ENCODE measurements at places on chromosomes 5 and 9.

GRCh38 chr5:83721953-83722901 is 1.6 kb upstream of the HAPLN1 start:
- DNase-seq: peak; percentile 86

- no peak for DNase-seq
Measured at GRCh38 chr5:131521252-131521651, 113.8 kb downstream of the RAPGEF6 start.

DNA sequence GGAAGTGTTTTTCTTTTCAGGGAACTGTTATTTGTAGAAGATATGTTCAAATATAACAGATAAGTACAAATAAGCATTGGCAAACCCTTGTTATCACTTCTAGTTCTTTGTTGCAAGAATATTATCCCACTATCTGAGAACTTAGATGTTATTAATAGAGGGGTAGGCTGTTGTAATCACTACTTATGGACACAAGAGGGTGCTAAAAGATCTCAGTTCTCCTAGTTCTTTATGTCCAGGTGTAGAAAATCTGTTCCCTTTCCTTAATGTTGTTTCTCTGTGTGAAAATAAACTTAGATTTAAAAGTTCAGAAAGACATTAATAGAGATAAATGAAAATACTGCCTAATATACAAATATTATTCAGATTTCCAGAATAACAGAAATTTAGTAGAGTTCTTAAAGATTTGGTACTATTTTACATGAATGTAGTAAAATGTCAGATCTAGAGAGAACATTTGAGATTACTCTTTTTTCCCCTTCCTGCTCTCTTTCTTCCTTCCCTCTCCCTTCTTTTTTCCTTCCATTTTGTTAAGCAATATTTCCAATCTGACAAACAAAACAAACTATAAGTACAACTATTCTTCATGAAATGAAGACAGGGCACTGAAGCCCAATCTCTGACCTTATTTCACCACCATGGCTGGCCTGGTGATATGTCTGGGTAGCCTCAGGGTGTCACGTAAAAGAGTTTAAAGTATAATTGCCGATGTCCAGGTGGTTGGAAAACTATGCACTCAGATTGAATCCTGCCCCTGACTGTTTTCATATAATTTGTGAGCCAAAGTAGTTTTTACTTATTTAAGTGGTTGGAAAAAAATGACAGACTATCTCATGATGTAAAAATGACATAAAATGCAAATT is 43.6 kb upstream of the C5orf46 start:
- DNase-seq: no peak

DNA sequence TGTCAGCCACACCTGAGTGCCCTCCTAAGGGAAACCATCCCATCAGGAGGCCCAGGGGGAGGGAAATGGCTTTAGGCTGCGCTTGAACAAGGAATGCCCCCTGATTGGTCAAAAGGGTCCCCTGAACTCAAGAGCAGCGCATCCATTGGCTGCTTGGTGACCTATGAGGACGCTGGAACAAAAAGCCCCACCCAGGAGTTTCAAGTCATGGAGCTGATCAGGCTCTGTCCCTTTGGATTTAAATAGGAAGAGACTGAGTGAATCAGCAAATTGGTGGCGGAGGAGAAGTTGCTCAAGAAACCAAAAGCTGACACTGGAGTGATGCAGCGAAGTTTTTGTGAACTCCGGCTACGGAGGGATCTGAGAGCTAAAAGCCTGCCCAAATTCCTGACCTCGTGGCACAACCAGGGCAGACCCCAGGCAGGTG is 66.7 kb downstream of the SMIM23 start:
- DNase-seq: no peak

DNA sequence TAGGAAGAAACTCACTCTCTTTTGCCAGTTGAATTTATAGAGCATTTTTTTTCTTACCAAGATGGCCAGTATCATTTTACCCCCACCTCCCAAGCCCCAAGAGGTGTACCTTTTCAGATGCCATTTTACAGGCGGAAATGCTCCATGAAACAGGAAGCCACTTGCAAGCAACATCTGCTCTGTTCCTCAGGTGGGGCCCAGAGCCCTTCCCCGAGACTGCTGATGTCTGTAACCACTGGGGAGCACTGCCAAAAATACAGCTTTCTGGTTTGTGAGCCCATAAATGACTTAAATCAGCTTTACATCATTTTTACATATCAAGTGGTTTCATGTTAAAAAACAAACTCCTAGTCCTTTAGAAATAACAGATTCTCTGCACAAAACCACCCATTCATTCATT is 42.9 kb upstream of the GARNL3 start:
- DNase-seq: no peak

GRCh38 chr9:16816011-16816410 is 54.5 kb downstream of the BNC2 start:
- no peak for DNase-seq

- no peak for DNase-seq
Measured at GRCh38 chr5:153970496-153970895, 68.2 kb downstream of the FAM114A2 start.

DNA sequence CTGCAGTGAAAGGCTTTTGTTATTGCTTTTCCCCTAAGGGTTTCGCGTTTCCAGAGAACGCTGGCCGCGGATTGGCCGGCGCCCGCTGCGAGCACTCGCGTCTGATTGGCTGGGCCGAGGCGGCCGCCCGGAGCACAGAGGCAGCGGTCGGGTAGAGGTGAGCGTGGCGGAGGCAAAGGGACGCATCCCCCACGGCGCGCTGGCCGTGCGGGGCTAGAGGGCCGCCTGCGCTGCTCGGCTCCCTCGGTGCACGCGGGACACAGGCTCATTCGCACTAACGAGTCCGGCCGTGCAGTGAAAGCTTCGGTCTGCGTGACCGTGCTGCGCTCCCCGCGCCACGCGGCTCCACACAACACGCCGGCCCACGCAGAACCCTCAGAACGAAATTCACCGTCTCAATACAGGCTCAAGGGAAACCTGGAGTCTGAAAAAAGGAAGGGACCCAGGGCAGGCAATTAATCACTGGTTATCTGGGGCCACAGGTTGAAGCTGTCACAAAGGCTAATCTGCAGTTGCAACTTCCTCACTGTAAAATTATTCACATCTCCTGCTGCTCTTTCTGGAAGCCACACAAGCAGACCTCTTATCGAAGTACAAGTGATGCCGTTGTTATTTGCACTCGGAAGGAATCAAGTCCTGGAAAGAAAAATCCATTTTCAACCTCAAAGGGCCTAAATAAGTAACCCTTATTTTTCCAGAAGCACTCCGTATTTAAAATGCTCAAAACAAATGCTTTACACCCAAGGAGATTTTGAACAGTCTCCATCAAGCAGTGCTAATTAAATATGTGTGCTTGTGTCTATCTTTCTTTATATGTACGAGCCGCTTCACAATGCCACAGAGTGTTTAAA is 94.6 kb downstream of the ZNF608 start:
- peak; percentile 90 for DNase-seq

- no peak for DNase-seq
Measured at GRCh38 chr9:115229496-115229895, 111.5 kb upstream of the TNC start.

DNA sequence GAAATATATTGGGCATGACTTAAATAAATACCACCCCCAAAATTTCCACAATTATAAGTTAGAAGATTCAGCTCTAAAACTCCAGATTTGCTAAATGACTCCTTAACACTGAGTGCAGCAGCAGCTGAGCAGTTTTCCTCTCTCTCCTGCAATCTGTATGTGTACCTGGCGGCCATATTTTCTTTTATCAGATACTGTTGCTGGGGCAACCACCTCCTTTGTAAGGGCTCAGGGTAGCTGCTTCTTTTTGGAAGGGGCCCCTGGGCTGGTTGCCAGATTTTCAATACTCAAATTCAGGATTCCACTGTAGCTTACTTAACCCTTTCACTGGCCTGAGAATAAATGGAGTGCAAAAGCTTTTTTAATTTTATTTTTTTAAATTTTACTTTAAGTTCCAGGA is 197.0 kb downstream of the TAF11L14 start:
- no peak for DNase-seq

- DNase-seq: no peak
Measured at GRCh38 chr5:118882666-118883065, 105.7 kb downstream of the DTWD2 start.

- peak; percentile 60 for DNase-seq
Measured at GRCh38 chr5:108727236-108727650, 20.5 kb upstream of the FER start.

GRCh38 chr9:99590840-99591239 is 230.8 kb upstream of the NR4A3 start:
- DNase-seq: no peak

- DNase-seq: no peak
Measured at GRCh38 chr9:115111874-115112273, 6.1 kb downstream of the TNC start.

GRCh38 chr9:134536101-134536900 is 105.3 kb upstream of the COL5A1 start:
- DNase-seq: peak; percentile 43

DNA sequence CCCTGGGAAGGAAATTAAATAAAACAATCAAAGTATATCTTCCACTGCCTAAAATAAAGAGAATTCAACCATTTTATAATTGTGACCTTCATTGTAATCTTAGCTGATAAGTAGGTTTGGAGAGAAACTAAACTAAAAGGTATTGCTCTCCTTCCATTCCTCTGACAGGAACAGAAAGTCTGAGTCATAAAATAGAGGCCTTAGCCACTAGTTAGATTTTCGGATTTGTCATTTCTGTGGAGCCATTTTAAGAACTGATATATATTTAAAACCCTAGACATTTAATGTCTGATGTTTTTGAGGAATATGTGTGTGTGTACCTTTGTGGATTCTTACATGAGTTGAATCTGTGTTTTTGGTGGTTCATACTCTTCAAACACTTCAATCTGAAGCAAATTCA is 11.8 kb upstream of the TMC1 start:
- DNase-seq: no peak

DNA sequence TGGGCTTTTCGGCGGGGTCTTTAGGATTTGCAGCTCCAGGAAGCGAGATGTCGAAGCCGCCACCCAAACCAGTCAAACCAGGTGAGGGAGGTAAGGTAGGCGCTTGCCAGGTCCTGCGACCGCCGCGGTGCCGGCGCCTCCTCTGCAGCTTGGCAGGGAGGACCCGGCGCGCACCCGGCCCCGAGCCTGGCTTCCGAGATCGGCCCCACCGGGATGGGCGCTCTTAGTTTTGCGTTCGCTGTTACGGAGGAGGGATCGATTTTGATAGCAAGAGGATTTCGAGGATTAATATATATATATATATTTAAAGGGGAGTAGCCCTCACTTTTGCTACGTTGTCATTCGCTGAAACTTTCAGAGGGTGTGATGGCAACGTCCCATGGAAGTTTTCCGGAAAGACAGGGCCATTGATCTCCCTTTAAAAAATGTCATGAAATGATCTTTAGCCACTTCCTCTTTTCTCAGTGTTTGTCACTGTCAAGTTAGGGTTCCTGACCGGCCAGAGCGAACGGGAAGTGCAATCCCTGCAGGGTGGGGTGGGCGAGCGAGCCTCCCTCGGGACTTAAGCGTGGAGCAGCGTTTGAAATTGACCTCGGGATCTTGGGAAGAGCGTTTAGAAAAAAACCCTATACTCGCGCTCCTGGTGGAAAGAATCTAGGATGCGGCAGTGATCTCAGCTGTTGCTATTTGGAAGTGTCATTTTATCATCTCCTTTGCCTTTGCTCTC is 495 bp downstream of the OSTF1 start:
- DNase-seq: peak; percentile 70

DNA sequence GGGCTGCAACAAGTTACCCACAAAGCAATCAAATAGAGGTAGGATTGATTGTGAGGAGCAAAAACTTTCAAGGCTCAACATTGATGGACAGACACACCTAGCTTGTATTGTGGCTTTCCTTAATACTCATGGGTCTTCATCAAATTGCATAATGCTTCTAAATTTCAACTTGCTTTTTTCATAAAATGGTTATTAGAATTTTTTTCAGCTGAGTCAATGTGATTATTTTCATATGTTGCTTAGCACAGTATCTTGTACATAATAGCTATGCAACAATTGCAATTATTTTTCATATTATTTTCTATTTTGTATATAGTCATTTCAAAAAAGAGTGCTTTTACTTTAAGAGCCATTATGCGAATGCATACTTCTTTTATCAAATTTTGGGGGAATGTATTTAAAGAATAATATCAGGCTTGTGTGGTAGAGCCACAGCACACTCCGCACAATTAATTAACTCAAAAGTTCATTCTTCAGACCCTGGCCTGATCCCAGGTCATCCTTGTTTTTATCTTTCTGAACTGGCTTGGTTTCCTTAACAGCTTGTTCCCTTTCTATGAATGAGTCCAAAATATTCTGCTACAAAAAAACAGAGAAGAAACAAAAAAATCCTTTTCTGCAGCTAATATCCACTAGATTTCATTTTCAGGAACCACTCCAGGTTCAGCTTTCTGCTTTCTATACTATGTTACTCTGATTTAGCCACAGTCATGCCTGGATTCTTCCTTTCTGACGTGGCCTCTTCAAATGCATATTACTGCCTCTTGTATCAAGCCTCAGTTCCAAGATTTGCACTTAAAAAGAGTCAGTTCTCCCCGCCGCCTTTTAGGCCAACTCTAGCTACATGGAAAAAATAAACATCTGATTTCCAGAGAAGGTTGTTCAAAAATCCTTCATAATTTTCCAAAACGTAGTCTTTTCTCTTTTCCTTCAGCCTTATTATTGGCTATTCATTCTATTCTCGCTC is 45.3 kb upstream of the CDH9 start:
- DNase-seq: no peak

DNA sequence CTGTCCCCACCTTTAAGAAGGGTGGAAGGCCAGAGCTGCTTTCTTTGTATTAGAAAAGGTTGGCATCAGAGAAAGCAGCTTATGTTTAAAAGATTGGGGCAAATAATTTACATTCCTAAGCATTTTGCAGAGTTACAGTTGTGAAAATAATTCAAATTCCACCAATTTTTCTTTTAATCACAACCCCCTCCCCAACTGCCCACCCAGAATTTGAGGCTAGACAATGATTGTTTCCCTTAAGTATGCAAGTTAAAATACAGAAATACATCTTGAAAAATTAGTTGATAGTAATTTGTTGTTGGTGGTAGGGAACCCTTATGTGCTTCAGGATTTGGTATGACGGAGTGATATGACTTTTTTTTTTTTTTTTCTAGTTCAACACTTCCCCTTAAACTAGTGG is 133.0 kb downstream of the ZSWIM6 start:
- no peak for DNase-seq

DNA sequence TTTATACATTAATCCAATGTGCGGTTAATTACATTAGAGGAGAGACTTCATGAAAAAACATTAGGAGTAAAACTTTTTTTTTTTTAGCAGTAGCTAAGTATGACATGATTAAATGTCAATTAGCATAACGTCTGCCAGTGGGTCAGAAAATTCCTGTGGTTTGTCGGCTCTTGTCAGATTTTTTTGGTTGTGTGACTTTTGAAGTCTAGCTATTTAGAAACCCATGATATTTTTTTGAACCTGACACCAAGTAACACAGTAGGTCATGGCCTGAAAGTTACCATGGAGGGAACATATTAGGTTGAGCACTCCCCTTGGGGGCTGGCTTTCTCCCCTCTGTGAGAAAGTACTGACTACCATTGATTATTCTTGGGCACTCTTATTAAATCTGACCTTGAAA is 84.8 kb upstream of the ALDH1A1 start:
- no peak for DNase-seq

- no peak for DNase-seq
Measured at GRCh38 chr5:64599226-64599625, 91.1 kb upstream of the SHISAL2B start.

Measured in right forelimb (tissue), 1 donor.